ENCODE measurements at places on chromosomes 1 and 21. TPM values are rescaled to one million over a fixed set of nuclear protein-coding genes. Genes with fewer than 3 reads are reported as not detected.

SLAMF9 gene
- not detected for total RNA-seq

DNA sequence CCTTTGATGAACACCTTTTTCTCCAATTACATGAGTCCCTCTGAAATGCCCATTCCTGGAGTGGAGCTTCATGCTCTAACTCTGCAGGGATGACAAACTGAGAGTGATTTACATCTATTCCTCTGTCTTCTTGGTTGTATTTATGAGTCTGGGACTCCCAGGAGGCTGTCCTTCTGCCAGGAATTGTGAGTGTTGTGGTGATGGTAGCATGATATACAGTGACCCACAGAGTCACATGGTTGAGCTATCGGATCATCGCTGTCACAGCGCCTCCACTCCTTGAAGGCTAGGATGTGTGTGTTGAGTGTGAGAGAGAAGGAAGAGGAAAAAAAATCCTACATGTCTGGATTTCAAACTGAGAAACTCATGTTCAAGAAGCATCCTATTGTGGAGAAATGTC is 163.4 kb upstream of the CACNA1E start:
- no peak for DNase-seq

GRCh38 chr1:208527156-208527555 is 283.0 kb upstream of the PLXNA2 start:
- DNase-seq, result no peak

- no peak for DNase-seq
Measured at GRCh38 chr1:245332085-245332484, 177.3 kb downstream of the KIF26B start.

- no peak for DNase-seq
Measured at GRCh38 chr1:2134621-2135307, 59.8 kb downstream of the FAAP20 start.

All from endothelial cell of umbilical vein (primary cell).